ENCODE measurements at places on chromosomes 2 and 18.

- DNase-seq = no peak
These were observed 216.4 kb downstream of the LPIN1 start for GRCh38 chr2:11962707-11963328.

DNA sequence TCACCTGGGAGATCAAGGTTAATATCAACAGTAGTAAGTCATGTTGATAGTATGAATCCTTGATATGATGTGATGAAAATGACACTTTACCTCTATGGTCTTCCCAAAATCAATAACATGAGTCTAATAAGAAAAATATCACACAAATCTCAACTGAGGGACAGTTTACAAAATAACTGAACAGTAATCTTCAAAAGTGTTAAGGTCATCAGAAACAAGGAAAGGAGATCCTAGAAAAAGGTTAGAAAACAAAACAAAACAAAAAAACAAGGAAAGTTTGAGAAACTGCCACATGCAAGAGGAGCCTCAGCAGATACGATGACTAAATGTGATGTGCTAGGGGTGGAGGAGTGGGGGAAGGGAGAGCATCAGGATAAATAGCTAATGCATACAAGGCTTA is 16.2 kb downstream of the MCEE start:
- DNase-seq = no peak

DNA sequence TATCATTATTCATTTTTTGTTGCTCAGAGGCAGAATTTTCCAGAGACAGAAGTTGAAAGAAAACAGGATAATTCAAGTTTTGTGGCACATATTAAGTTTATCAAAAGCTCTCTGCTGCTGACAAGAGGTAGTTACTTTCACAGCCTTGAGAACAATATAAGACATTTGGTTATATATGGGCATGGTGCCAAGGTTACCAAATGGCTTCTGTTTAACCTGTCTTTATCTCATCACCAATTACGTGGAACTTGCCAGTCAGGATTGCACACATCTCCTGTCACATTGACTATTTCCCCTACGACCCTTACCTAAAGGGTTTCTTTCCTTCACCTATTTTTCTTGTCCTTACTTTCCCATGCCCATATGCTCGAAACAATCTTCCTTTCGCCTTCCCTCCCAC is 35.9 kb downstream of the KLF7 start:
- DNase-seq = no peak

DNA sequence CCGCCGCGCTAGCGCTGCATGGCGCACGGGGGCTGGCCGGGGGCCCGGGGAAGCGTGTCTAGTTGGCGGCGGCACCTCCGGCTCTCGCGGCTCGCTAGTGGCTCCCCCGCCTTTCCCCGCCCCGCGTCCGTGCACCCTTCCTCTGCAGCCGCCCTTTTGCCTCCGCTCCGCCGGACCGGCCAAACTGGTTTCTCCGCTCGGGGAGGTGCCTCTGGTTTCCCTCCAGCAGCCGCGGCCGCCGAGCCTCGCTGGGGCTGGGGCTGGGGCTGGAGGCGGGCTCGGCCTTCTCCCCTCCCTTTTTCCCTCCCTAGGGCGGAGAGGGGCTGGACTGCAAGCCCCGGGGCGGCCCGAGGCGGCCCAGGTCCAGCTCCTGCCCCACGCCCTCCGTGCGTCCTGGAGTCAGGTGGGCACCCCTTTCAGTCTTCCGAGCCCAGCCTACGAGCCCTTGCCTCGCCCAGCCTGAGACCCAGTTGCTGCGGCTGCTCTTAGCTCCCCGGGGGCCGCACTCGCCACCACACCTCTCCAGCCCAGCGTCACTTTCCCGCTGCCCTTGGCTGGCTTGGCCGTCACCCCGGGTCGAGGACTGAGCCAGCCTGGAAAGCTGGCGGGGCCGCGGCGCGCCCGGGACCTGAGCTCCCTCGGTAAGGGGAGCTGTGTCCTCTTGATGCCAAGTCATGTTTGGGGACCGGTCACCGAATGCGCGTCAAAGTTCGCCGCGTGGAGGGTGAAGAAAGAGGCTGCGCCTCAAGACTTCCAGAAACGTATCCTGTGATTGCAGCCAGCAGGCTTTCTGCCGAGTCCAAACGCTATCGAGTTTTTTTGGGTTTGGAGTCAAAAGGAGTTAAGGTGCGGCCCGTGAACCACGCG is at the start of gene ATP8B1:
ATP8B1 (minus strand) TSS at position 213 of the 867 bp plus-strand sequence. CDS start 71,508 bp downstream, outside the sequence.
- no peak for DNase-seq

DNA sequence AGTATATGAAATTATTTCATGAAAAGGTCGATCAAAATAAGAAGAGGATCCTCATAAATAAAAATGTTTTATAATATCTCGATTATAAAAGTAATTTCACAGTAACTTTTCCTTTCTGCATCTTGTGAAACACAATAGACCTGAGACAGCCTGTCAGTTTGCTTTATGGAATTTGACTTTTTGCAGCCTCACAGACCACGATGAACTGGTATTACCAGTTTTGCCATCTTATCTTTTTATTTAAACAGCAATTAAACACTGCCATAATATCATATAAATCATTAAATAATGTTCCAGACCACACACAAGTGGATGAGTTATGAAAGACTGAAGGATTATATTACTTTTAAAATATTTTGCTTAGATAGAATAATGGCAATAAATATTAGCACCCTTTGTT is 10.7 kb upstream of the GALNT3 start:
- no peak for DNase-seq

DNA sequence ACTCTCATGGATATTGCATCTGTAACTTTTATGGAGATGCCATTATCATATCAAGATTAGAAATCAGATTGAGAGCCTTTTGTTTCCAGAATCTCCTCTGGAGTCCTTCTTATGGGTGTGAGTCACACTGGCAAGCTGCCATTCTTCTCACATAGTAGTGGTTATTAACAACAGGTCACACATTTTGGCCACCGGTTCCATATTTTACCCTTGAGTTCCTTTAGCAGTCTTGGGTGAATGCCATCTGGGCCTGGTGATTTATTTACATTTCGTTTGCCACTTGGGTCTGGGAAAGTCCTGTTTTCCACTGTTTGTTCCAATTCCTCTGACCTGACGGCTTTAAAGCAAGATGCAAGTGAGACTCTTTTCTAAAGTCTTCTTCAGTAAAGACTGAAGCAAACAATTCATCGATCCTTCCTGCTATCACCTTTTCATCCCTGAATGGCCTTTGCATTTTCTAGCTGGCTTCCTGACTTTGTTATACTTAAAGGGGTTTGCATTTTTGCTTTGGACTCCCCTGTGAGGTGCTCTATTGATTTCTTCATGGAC is 80.5 kb upstream of the CAVIN2 start:
- DNase-seq = no peak

DNA sequence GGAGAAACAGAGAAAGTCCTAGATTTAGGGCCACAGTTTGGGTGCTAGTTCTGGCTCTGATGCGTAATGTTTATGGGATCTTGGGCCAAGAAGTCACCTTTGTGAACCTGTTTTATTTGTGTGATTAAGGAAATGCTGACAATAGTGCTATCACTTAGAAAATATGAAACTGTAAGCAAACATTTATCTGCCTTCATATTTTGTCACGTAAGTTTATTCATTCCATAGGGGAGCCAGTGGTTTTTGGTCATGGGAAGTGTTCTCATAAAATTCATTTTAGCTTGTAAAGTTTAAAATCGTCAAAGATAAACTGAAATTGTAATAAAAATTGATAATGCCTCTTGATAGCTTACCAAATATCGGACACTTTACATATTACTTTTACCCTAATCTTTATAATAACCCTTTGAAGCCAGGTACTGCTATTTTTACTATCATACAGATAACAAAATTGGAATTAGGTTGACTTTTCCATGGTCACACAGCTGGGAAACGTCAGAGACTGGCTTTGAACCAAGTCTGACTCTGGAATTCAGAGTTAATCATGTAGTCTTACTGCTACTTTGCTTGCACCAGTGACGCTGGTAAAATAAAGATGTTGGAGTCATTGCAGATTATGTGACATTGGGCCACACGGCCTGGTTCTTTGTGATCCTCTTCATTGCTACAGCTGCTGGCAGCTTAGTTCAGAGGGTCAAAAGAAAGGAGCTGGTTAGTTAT is 99.7 kb downstream of the ICA1L start:
- DNase-seq = no peak

DNA sequence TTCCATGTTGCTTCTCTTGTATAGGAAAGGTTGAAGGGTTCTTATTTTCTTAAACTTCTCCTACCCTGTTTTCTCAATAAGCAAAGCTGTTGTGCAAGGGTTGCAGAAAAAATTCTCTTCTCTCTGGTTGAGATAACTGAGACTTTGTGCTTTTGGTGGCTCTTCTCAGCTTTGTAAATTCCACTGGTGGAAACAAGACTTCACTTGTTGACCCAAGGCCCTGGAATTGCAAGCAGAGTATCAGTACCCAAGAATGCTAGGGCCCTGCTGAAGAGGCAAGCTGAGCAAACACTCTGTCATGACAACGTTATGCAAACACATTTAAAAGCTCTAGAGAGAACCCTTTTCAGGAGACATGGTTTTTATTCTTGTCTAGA is 294.7 kb upstream of the EPAS1 start:
- DNase-seq = no peak

DNA sequence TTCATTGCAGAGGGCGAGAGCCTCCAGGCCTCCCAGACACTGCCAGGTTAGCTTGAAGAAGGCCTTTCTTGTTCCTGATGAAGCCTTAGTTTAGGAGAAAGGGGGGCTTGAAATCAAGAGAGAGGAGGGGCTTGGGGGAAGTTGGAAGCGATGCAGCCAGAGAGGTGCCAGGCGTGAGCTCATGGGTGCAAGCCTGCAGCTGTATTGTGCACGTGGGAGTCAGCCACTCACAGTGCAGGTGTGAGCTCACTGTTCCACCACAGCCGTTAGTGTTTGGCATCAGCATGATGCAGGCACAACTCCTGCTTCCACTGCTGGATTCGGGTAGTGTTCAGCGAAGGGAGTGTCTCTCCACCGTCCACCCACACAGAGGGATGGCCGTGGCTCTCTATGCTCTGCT is 68.4 kb upstream of the ALPP start:
- DNase-seq = no peak

- DNase-seq = no peak
These were observed 900.1 kb upstream of the SOX11 start for GRCh38 chr2:4792126-4792525.

DNA sequence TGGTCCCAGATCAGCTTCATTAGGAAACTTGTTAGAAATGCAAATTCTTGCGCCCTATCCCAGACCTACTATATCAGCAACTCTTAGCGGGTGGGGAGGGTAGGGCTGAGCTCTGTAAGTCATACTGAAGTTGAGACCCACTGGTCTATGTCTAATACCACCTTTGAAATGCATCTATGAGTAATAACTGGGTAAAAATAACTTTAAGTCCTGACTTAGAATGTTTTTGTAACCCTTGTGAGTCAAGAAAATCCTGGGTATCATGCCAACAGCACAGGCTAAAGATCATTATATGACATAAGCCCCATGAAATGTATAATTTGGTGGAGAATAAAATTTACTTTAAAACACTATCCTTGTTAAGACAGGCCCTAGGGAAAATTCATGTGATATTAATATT is 41.4 kb downstream of the PRKD3 start:
- DNase-seq = no peak

DNA sequence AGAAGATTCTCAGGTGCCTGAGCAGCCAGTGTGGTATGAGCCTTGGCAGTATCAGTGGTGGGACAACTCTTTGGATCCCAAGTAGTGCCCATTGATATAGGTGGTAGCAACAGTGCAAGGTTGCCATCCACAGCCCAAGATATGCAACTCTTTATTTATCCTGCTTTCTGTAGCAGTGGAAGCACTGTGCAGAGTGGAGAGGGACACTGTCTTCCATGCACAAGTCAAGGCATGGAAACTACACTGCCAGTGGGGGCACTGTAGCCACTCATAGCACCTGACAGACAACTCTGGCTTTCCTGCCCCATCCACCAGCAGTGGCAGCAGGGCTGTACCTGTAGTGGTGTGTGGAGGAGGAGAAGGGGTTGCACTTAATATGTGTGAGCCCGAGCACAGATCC is 409.6 kb upstream of the TMEFF2 start:
- no peak for DNase-seq

- DNase-seq = no peak
These were observed 115.8 kb upstream of the SERTAD2 start for GRCh38 chr2:64769392-64770044.

- no peak for DNase-seq
These were observed 105.9 kb upstream of the AQP4 start for GRCh38 chr18:26971409-26971808.

DNA sequence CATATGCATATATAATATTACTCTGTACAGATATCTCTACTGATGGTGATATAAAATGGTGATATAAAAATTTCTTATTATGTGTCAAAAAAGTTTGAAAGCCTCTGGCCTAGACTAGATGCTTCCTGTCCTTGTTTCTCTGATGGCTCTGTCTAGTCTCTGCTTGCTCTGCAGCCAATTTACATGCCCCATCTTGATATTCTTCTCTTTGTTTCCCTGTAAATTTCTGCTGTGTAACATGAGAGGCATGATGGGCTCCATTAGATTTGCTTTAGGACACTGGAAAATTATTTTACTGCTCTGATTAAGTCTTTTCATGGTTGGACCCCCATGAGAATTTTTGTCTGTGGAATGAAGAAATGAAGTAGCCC is 24.3 kb downstream of the BABAM2 start:
- DNase-seq = no peak

GRCh38 chr2:27776696-27777095 is 5.2 kb downstream of the MRPL33 start:
- no peak for DNase-seq

- no peak for DNase-seq
These were observed 121.0 kb upstream of the SMAD7 start for GRCh38 chr18:49071778-49072177.

- no peak for DNase-seq
These were observed 437.4 kb upstream of the CDH19 start for GRCh38 chr18:67041334-67041733.

GRCh38 chr18:22314420-22314819 is 103.3 kb downstream of the CTAGE1 start:
- DNase-seq = no peak

DNA sequence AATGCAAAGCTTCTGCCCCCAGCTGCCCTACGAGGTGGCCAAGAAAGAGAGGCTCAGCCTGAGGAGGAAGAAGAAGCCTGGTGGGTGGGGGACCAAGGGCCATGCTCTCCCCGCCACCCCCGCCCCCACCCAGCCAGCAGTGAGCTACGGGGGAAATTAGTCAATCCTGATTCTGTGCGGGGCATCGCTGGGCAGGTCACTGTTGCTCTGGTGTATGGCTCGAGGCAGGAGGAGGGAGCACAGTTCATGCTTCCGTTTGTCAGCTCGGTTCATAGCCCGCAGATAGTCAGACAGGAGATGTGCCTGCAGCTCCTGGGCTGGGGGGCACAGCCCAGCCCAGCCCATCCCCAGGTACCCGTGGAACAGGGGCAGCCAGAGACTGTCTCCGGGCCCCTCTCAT is 17.1 kb downstream of the RAMP1 start:
- no peak for DNase-seq

GRCh38 chr2:20145497-20146193 is 79.3 kb downstream of the SDC1 start:
- no peak for DNase-seq

DNA sequence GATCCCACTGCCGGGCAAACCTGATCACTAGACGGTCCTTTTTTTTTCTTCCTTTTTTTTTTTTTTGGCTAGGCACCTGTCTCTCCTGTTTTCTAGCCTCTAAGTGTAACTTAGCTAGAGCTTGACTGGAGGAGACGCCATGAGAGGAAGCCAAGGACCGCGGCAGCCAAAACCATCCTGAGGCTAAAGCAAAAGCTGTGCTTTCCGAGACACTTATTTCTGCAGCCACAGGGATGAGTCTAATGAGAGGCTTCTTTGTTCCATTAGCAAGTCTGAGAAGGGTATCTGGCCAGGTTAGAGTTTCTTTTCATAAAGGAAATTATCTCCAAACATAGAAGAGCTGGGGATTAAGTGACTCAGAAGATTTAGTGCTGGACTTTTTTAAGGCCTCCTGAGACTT is 7.3 kb upstream of the CXCR4 start:
- DNase-seq = no peak

Measured in omental fat pad (tissue), 4 donors.